Esophagus squamous epithelium (tissue), 5 donors: ENCODE measurements at places on chromosomes 1 and 21.

- peak overlapping the region; percentile 5 for H3K4me3 ChIP-seq
- H3K27me3 ChIP-seq = no peaks in the 10 kb centered on the region
- peak; percentile 10 for DNase-seq
- H3K36me3 ChIP-seq = no peaks in the 10 kb centered on the region
- H3K4me1 ChIP-seq = peaks cover 19% of the 10 kb centered on the region
- H3K27ac ChIP-seq = peak overlapping the region; percentile 81
Observed at GRCh38 chr1:233113009-233113879, 162.8 kb downstream of the NTPCR start.

DNA sequence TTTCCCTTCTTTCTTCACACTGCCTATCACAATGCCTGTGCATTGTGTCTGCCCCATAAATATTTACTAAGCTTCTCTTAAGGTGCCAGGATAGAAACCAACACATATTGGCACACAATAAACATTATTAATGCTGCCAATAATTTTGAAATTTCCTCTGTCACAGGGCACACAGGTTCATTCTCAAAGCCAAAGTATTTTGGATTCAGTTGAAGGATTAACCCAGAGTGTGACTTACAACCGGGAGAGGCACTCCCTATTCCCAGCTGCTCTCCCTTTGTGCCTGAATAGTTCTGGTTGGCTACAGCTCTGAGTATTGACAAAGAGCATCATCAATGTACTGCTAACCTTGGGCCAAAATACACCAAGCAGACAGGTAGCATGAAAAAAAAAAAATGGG, 46.6 kb upstream of the ATP1A1 start:
- peaks cover 22% of the 10 kb centered on the region for H3K4me1 ChIP-seq
- DNase-seq = no peak
- no peaks in the 10 kb centered on the region for H3K36me3 ChIP-seq

- H3K27me3 ChIP-seq = peaks cover 5% of the 10 kb centered on the region
- H3K4me1 ChIP-seq = peaks cover 61% of the 10 kb centered on the region
- H3K4me3 ChIP-seq = no peak overlapping the region
Observed at GRCh38 chr1:16183765-16184556, 28.1 kb upstream of the EPHA2 start.

DNA sequence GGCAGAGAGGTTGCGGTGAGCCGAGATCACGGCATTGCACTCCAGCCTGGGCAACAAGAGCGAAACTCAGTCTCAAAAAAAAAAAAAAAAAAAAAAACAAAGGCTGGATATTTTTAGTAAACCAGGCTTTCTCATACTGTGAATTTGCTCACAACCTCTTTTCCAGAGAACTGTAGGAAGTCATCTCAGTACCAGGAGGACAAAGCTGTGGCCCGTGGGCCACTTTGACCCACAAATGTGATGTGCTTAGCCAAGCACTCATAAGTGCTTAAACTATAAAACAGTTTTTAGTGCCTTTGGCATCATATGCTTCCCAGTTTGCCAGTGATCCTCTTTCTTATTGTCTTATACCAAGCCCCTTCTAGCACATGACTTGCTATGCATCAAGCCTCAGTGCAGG, 46.5 kb downstream of the RNF11 start:
- no peaks in the 10 kb centered on the region for H3K27me3 ChIP-seq
- H3K27ac ChIP-seq = no peak overlapping the region
- no peaks in the 10 kb centered on the region for H3K4me1 ChIP-seq
- peaks cover 26% of the 10 kb centered on the region for H3K36me3 ChIP-seq
- no peak for DNase-seq

- no peak for DNase-seq
- no peak overlapping the region for H3K4me3 ChIP-seq
- no peaks in the 10 kb centered on the region for H3K27me3 ChIP-seq
- H3K27ac ChIP-seq = no peak overlapping the region
- H3K36me3 ChIP-seq = no peaks in the 10 kb centered on the region
- peaks cover 34% of the 10 kb centered on the region for H3K4me1 ChIP-seq
Observed at GRCh38 chr1:161307230-161307768, 2.5 kb downstream of the MPZ start.

- H3K4me3 ChIP-seq = no peak overlapping the region
- no peak for DNase-seq
- no peak overlapping the region for H3K27ac ChIP-seq
- H3K36me3 ChIP-seq = no peaks in the 10 kb centered on the region
- no peaks in the 10 kb centered on the region for H3K27me3 ChIP-seq
Observed at GRCh38 chr1:79726911-79727310, 720.4 kb upstream of the ADGRL4 start.

DNA sequence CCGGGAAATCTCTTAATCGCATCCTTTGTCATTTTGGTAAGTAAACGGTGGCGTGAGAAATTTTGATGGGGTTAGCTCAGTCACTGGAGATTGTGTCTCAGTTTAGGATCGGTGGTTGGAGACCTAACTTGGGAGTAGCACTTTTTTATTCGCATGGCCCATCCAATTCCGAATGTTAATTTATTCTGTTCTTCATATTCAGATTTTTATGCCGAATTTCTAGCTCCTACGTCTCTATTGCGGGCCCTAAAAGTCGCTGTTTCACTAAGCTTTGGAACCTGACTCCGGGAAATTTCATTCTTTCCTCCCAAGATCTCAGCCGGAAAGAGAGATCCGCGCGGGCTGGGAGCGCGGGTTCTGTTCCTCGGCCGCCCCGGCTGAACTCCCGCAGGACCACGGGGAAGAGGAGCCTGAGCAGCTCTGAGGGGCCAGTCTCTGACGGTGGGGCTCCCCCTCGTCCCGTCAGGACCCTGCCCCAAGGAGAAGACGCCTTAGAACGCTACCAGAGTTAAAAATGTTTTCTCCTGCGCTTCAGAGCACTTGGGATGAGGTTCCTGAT, 279.7 kb downstream of the FAM72C start:
- H3K4me1 ChIP-seq = no peaks in the 10 kb centered on the region
- no peaks in the 10 kb centered on the region for H3K36me3 ChIP-seq
- H3K27me3 ChIP-seq = no peaks in the 10 kb centered on the region
- no peak overlapping the region for H3K27ac ChIP-seq

GRCh38 chr1:30378991-30379581, 344.3 kb downstream of the MATN1 start:
- no peak overlapping the region for H3K4me3 ChIP-seq
- no peaks in the 10 kb centered on the region for H3K27me3 ChIP-seq
- H3K27ac ChIP-seq = no peak overlapping the region
- no peaks in the 10 kb centered on the region for H3K36me3 ChIP-seq
- peaks cover 6% of the 10 kb centered on the region for H3K4me1 ChIP-seq

DNA sequence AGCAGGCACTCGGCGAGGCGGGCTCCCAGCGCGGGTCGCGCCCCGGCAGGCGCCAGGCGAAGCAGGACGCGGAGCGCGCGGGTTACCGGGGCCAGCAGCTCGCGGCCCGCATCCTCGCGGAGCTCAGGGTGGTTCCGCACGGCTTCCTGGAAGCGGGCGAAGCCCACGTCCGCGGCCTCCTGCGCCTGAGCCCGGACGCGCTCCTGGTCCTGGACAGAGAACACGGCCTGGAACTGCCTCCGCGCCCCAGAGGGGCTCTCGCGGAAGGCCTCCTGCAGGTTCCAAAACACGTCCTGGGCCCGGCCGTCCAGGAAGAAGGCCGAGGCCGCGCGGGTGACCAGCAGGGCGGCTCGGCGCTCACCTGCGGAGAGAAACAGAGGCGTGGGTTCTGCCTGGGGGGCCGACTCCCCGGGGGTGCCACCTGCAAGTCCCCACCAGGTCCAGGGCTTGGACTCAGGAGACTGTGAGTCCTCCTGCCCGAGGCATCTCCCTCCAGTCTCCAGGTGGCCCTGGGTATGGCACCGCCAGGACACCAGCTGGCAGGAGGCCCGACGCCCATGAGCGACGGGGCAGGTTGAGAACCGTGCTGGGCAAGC, 11.4 kb downstream of the TTC34 start:
- no peak overlapping the region for H3K27ac ChIP-seq
- DNase-seq = no peak
- no peaks in the 10 kb centered on the region for H3K27me3 ChIP-seq
- no peaks in the 10 kb centered on the region for H3K36me3 ChIP-seq
- no peak overlapping the region for H3K4me3 ChIP-seq

GRCh38 chr1:145995964-145996432, 381 bp downstream of the TXNIP start:
- peak overlapping the region; percentile 57 for H3K4me3 ChIP-seq
- H3K4me1 ChIP-seq = peaks cover 19% of the 10 kb centered on the region
- H3K27me3 ChIP-seq = no peaks in the 10 kb centered on the region

GRCh38 chr21:35530766-35531165, 481.7 kb upstream of the RUNX1 start:
- H3K36me3 ChIP-seq = no peaks in the 10 kb centered on the region
- no peaks in the 10 kb centered on the region for H3K27me3 ChIP-seq
- H3K4me1 ChIP-seq = peaks cover 7% of the 10 kb centered on the region
- H3K27ac ChIP-seq = no peak overlapping the region
- no peak overlapping the region for H3K4me3 ChIP-seq

DNA sequence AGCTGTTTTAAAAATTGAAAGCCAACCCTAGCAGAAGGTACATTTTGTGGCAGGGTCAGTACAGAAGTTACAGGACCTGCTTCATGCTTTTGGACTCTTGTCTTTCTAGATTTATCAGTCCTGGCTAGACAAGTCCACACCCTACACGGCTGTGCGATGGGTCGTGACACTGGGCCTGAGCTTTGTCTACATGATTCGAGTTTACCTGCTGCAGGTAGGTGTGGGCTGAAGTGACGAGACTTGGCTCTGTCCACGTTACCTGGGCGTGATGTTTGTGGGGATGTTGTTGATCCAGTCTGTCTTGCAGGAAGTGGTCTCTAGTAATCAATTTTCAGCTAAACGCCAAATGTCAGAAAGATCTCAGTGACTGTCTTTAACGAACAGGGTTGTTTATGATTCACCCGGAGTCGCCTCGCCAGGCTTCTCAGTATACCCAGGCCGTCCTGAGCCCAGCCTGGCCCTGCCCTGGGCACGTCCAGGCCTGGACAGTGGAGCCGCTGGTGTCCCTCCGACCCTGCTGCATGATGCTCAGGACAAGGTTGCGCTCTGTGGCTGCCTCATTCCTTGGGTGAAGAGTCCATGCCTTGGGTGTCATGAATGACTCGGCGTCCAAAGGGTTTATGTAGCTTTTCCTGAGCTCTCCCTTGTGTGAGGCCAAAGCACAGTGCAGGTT, 5.5 kb downstream of the RER1 start:
- H3K27me3 ChIP-seq = no peaks in the 10 kb centered on the region
- peaks cover 11% of the 10 kb centered on the region for H3K36me3 ChIP-seq
- peaks cover 24% of the 10 kb centered on the region for H3K4me1 ChIP-seq
- no peak overlapping the region for H3K4me3 ChIP-seq
- no peak for DNase-seq

DNA sequence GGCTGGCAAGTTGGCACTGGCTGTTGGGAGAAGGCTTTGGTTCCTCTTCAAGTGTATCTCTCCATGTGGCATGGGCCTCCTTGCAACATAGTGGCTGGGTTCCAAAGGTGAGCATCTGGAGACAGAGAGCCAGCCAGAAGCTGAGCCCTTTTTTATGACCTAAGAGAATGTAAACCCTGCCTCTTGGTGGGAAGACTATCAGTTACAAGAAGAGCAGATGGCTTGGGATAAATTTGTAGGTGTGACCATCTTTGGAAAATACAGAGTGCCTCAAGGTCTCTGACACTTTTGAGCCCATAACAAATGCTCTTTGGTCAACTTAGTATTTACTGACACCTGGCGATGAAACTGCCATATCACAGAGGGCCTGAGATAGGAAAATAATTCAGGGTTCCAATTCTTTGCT, 31.4 kb upstream of the PRELP start:
- no peak overlapping the region for H3K27ac ChIP-seq
- no peaks in the 10 kb centered on the region for H3K4me1 ChIP-seq
- no peaks in the 10 kb centered on the region for H3K36me3 ChIP-seq
- peaks cover 6% of the 10 kb centered on the region for H3K27me3 ChIP-seq

- H3K4me3 ChIP-seq = no peak overlapping the region
- H3K27me3 ChIP-seq = no peaks in the 10 kb centered on the region
- no peaks in the 10 kb centered on the region for H3K36me3 ChIP-seq
- no peak overlapping the region for H3K27ac ChIP-seq
- no peaks in the 10 kb centered on the region for H3K4me1 ChIP-seq
Observed at GRCh38 chr1:7902478-7903085, 38.1 kb downstream of the TNFRSF9 start.

DNA sequence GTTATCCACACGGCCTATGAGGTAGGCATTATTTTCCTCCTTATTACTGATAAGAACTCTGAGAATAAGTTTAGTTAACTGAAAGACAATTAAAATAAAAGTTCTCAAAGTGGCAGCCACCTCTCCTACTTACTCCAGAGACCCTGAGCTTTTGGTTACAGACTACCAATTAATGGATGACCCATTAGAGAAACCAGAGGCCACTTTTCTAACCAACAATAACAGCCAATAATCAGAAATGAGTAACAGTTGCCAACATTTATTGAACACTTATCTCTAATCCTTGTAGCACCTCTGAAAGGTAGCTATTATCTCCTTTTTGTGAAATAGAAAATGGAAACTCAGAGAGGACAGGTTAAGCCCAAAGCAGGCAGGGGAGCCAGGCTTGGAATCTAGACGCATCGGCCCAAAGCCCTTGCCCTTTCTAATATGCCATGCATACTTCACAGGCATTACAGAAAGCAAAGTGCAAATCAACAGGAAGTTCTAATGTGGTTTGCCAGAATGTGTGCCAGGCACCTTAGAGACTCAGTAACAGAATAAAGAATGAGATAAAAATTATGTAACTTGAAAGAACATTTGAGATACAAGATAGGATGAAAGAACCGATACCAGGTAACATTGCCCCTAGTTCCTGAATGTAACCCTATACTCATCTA, 50.0 kb downstream of the BEND5 start:
- H3K4me3 ChIP-seq = no peak overlapping the region
- H3K27me3 ChIP-seq = no peaks in the 10 kb centered on the region
- peaks cover 7% of the 10 kb centered on the region for H3K36me3 ChIP-seq

GRCh38 chr1:211647711-211648121, 27.7 kb downstream of the NEK2 start:
- no peaks in the 10 kb centered on the region for H3K27me3 ChIP-seq
- DNase-seq = no peak
- peaks cover 35% of the 10 kb centered on the region for H3K4me1 ChIP-seq
- no peaks in the 10 kb centered on the region for H3K36me3 ChIP-seq

DNA sequence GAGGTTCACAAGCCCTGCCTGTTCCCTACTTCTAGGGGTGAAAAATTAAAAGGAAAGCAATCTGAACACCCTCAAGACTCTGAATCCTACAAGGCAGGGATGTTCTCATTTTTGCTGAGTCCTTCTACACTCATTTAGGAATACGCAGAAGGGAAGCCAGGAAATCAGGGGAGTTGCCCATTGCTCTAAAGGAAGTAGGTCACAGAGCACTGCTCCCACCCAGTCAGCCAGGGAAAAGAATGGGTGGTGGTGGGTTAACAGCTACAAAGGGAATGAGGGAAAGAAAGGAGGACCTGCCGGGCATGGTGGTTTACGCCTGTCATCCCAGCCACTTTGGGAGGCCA, 2.4 kb upstream of the CTTNBP2NL start:
- H3K27me3 ChIP-seq = no peaks in the 10 kb centered on the region
- H3K27ac ChIP-seq = peak overlapping the region; percentile 98
- H3K4me1 ChIP-seq = peaks cover 38% of the 10 kb centered on the region
- H3K36me3 ChIP-seq = no peaks in the 10 kb centered on the region
- no peak for DNase-seq
